ENCODE measurements at places on chromosomes 5 and 9.

DNA sequence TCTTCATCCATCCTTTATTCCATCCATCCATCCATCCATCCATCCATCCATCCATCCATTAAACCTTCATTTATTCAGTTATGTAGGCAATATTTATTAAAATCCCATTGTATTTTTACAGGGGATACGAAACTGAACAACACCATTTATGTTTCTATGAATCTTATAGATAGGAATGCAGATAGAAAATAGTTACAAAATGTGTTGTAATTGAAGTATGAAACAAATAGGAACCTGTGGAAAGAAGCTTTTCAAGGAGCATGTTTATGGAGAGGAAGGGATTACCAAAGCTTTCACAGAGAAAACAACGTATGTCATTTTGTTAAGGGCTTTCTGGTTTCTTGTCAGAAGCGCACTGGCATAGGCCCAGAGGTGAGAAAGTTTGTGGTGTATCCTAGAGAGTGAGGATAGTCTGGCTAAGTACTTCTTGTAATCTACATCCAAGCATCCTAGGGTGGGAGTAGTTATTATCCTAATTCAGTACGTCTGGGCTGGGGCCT, 184.0 kb downstream of the CNTLN start:
- DNase-seq, result no peak

DNA sequence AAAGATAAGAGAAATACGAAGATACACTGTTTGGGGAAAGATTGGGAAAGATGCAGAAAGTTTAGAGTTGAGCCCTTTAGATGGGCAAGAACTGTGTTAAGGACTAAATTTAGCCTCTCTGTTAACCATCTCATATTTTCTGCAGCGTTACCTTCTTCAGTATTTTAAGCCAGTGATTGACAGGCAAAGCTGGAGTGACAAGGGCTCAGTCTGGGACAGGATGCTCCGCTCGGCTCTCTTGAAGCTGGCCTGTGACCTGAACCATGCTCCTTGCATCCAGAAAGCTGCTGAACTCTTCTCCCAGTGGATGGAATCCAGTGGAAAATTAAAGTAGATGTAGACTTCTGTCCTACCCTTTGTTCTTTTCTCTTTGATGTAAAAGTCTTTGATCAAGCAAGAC, 26.4 kb upstream of the LNPEP start:
- no peak for DNase-seq

- DNase-seq, result no peak
These were observed 290.5 kb upstream of the RASA1 start for GRCh38 chr5:86977190-86977589.

GRCh38 chr5:139911425-139912120, 116.0 kb downstream of the PSD2 start:
- DNase-seq, result no peak

DNA sequence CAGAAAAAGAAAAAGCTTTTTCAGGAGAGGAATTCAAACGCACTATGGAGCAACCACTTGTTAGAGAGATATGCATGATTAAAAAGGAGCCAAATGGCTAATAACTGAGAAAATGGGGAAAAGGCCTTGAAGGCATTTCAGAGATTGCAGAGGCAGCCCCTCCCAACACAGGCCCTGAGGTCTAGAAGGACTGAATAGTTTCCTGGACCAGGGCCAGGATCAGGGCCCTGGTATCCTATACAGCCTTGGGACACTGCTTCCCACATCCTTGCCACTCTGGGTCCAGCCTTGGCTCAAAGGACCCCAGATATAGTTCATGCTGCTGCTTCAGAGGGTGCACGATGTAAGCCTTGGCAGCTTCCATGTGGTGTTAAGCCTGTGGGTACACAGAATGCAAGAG, 20.7 kb upstream of the FEM1C start:
- no peak for DNase-seq

- no peak for DNase-seq
These were observed 704.1 kb downstream of the PRELID2 start for GRCh38 chr5:145130996-145131395.

DNA sequence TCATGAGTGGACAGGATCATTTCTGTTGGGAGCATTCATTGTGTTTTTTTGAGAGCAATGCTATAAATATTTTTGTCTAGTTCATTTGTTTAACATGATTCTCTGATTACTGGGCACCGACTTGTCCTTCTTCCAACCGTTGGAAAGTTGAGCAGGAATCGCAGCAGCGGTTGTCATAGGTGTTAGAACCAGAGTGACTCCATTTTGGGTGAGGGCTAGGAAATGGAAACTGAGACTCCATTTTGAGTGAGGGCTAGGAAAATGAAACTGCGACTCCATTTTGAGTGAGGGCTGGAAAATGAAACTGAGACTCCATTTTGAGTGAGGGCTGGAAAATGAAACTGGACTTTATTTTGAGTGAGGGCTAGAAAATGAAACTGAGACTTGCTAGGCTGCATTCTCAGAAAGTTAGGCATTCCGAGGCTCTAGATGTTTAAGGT, 100.6 kb downstream of the ICE1 start:
- DNase-seq, result no peak

DNA sequence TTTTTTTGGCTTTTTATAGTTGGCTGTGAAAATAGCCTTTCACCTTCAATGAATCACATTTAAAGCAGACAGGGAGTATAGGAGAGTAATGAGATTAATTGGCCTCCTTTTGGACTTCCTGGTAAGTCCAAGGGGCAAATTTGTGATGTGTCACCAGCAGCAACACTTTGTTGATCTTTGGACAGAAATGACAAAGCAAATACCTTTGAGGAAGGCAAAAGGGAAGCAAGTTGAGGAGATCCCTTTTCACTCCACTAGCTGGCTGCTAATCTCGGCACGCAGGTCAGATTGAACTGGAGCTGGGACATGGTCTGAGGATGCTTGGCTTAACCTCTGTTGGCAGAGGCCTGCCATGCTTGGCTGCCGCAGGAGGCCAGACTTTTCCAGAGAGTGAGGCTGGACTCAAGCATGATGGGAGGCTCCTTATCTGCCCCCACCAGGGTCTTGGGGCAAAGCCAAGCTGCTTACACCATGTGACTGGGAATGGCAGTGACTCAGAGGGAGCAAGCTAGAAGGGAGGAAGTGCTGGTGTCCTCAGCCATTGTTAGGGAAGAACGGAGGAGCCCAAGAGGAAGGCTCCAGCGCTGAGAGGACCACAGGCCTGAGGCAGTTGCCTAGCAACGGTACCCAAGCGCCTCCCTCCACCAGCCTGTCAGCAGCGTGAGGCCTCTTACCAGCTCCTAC, 174.5 kb upstream of the MAP1B start:
- DNase-seq, result no peak

DNA sequence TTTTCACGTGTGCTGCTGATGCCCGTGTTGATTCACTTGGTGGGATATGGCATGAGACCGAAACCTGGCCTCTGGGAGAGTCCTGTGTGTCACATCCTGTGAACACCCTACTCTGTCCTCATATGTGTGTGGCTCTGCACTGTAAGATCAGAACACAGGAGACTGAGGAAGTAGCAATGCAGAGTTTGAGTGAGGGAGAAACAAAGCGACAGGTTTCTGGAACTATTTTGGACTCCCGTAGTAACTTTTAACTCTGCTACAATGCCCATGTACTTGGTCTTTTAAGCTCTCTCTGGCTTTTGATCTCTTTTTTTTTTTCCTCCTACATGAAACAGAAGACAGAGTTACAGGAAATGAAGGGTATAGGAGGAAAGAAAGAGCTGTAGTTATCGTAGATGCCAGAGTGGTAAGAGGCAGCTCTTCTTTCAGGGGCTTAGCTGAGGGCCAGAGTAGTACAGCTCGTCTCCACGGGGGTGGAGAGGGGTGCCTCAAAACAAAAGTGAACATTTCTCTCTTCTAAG, 26.6 kb downstream of the GRAMD2B start:
- peak; percentile 9 for DNase-seq

DNA sequence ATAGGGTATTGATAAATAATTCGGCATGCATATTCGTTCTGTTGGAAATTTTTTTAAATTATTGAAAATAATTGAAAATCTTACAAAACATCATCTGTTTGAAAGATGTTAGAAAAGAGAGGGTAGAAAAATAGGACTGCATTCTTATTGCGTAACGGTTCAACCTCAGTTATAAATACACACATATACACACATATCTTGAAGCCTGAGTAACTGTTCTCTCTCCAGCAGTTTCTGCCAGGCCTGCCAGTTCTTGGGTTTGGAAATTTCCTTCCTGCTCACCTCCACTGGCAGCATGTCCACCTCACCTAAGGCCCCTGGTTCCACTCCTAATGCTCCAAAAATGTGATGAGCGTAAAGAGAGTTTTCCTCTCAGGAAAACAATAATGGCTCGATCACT, 9.1 kb downstream of the SPATA31E1 start:
- DNase-seq, result no peak

GRCh38 chr5:55924744-55925143, 70.0 kb downstream of the IL6ST start:
- DNase-seq, result no peak

DNA sequence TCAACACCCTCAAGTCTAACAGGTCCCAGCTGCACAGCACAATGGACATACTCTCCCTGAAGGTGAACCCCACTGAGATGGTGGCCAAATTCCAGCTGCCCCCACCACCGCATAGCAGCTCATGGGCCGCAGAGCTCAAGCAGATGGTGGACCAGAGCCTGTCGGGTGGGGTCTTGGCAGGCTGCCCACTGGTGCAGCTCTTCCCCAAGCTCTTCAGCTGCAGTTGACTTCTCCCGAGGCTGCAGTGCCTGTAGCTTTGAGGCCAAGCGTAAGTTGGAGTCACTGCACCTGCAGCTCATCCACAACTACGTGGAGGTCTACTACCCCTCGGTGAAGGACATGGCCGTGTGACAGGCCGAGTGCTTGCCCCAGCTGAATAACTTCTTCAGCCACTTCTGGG, 56.6 kb upstream of the SPTLC1 start:
- DNase-seq, result no peak

GRCh38 chr9:135726138-135726853, 24.3 kb downstream of the KCNT1 start:
- DNase-seq, result no peak

GRCh38 chr5:92468295-92468694, 1085.2 kb upstream of the ARRDC3 start:
- no peak for DNase-seq

GRCh38 chr9:105087910-105088898, 156.2 kb upstream of the SLC44A1 start:
- DNase-seq, result no peak

DNA sequence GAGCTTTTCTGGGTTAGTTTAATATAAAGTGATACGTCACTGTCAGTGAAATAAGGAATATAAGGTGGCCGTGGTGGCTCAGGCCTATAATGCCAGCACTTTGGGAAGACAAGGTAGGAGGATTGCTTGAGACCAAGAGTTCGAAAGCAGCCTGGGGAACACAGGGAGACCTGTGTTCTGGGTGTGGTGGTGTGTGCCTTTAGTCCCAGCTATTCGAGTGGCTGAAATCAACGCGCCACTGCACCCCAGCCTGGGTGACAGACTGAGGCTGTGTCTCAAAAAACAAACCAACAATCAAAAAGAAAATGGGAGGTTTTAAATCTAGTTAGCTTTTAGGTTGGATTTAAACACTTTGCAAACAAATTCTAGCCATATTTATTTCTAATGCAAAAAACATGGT, 53.1 kb downstream of the NSD1 start:
- DNase-seq, result no peak

- DNase-seq, result no peak
These were observed 74.7 kb upstream of the RASGRF2 start for GRCh38 chr5:80885396-80886000.

- no peak for DNase-seq
These were observed 37.9 kb downstream of the ACO1 start for GRCh38 chr9:32422237-32422806.

DNA sequence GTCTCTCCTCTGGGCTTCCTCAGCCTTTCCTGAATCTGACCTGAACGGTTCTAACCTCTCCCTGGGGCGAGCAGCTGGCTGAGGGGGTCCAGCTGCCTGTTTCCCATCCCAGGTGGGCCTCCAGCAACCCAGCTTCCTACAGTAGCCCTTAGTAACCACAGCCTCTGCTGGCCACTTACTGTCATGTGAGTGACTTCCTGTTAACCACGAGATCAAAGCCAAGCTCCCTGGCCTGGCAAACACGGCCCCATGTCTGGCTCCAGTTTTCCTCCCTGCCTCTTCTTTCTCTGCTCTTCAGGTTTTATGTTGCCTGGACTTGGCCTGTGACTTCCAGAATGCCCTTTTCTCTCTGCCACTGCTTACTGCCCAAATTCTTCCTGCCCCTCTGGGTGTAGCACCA, 47.2 kb upstream of the DAB2IP start:
- no peak for DNase-seq

DNA sequence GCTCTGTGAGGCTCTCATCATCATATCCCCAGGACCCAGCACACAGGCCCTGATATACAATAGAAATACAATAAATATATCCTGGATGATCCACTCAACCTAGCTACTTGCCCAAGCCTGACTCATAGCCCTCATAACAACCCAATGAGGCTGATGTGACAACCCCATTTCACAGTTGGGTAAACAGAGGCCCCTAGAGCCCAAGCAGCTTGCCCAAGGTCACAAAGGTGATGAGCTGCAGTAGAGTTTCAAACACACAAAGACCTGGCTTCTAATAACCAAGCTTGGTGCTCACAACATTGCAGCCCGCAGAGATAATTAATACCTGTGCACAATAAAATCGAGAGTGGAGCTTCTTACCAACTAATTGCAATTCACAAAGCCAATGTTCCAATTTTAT, 3.2 kb upstream of the AKNA start:
- DNase-seq, result no peak

- DNase-seq, result no peak
These were observed 43.2 kb downstream of the BARX1 start for GRCh38 chr9:93911801-93912554.

GRCh38 chr5:172907657-172908056, 51.6 kb upstream of the RPL26L1 start:
- no peak for DNase-seq

- DNase-seq, result no peak
These were observed 312.8 kb downstream of the NDUFS4 start for GRCh38 chr5:53873235-53873634.

DNA sequence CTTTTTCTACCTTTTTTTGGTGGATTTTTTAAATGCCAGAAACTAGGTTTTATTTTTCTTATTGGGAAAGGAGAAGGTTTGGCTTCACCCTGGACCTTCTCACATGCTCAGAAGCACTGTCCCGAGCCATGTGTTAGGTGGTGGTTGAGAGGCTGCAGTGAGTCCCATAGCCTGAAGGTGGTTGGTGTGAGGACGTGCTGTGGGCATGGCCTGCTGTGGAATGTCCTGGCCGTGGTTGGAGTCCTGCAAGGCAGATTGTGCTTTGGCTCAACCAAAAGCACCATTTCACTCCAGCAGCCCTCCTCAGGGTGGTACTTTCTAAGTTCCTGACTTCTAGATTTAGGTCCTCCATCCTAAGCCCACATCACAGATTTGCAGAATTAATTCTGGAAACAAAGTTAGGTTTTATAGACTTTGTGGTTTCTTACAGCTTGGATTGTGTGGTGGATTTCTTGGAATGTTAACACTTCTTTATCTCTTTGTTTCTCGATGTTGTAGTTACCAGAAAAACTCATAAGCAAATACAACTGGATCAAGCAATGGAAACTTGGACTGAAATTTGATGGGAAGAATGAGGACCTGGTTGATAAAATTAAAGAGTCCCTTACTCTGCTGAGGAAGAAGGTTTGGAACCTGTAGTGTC, 22.6 kb downstream of the OTULIN start:
- no peak for DNase-seq

Data from stimulated activated CD8-positive, alpha-beta memory T cell treated with anti-CD3 and anti-CD28 coated beads, Interleukin-4, amount 100 ng/mL, for 1 hour (primary cell).